ENCODE measurements at places on chromosomes 4 and X.

- DNase-seq, result no peak
Observed at GRCh38 chr4:138761638-138762220, 253.9 kb upstream of the NOCT start.

GRCh38 chr4:82745173-82745842 lies 53.3 kb downstream of the SCD5 start:
- DNase-seq, result no peak

- peak; percentile 42 for DNase-seq
Observed at GRCh38 chrX:136711147-136711546, 63.2 kb downstream of the CD40LG start.

DNA sequence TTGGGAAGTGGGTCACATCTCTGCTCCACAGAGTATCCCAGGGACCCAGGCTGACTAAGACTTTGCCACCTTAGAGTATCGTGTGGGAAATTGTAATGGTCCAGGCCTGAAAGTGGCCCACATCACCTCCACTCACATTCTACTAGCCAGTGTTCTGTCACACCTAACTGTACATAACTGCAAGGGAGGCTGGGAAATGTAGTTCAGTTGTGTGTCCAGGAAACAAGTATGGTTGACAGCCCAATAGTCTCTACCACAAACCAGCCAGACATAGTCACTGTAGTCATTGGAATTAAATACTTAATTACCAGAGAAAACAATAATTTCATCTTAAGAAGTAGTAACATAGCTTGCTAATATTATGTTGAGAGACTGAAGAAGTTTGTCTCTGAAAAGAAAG lies 233.4 kb upstream of the S100G start:
- no peak for DNase-seq

DNA sequence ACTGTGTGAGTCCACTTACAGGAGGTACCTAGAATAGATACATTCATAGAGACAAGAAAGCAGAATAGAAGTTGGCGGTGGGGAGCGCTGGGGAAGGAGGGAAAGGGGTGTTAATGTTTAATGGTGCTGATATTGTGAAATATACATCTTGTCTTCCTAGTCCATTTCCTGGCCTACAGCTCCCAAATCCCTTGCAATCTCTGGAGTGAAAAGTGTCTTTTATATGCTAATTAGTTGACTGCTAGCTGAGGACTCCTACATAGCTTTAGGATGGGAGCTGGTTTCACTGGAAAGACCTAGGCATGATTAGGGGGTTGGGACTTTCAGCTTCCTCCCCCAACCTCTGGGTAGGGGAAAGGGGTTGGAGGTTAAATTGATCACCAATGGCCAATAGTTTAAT lies 36.0 kb downstream of the FUNDC1 start:
- no peak for DNase-seq

DNA sequence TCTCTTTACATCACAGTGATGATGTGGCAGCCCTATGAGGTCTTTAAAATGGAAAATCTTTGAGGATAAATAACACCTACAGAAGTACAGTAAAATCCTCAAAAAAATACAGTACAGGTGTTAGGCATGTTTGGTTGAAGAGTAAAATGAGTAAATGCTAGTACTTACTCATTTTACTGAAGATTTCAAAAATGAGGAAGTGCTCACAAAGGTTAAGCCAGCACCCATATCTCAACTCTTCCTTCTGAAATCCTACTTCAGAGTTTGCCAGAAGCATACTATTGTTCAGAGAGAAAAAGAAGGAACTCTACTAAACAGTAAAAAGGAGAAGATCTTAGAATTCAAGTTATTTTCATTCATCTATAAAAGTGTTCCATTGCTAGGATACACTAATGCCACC lies 130.9 kb downstream of the CBR4 start:
- no peak for DNase-seq

- no peak for DNase-seq
Observed at GRCh38 chrX:150370589-150371312, 7.6 kb downstream of the MAMLD1 start.

GRCh38 chr4:87745064-87745807 lies 54.1 kb upstream of the IBSP start:
- DNase-seq, result no peak

DNA sequence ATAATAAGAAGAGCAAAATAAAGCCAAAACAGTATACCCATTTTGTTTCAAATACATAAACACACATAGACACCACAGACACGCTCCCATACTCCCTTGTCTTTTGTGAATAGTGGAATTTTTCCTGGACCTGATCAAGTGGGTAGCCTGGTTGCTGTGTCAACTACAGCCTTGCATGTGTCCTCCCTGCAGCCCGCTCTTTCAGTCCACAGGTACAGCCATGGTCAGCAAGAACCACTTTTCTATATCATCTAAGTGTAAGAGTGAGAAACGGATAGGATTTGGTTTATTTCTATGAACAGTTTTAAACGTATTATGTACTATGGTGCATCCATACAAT lies 9.8 kb downstream of the PWWP3B start:
- no peak for DNase-seq

DNA sequence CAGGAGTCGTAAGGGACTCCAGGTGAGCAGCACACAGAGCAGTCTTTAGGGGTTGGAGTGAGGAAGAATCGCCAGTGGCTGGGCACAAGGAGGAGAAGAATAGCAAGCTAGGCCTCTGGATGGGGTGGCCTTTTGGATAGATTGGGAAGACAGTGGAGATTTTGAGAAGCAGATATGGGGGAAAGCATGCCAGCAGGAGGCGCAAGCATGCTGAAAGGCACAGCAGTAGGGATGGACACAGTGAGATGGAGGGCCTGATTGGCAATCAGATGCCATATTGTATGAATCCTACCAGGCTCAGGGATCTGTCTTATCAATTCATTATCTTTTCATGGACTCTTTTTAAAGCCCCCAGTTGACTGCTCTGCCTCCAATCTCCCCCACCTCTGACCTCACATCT lies 60.4 kb upstream of the MAGEA4 start:
- no peak for DNase-seq

- peak; percentile 37 for DNase-seq
Observed at GRCh38 chrX:44873415-44874276, 658 bp downstream of the KDM6A start.

- no peak for DNase-seq
Observed at GRCh38 chr4:174284487-174284886, 776 bp downstream of the CEP44 start.

DNA sequence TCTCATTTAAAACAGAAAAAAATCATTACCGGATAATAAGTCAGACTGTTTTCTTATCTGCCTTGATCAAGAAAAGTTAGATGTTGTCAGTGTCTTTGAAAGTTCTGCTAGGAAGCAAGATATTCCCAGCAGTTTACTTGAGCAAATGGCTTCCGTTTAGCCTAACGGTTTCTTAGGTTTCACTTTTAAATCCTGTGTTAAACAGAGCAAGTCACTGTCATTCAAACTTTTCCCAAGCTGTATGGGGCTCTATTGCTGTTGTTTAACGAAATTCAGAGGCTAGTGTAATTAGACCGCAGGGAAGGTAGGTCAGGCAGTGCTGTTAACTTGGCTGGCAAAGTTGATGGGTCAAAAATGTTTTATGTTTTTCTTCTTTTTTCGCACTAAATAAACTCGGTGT lies 80.3 kb upstream of the NEIL3 start:
- DNase-seq, result peak; percentile 13

GRCh38 chr4:173498023-173498422 lies 32.0 kb downstream of the HAND2 start:
- DNase-seq, result no peak

DNA sequence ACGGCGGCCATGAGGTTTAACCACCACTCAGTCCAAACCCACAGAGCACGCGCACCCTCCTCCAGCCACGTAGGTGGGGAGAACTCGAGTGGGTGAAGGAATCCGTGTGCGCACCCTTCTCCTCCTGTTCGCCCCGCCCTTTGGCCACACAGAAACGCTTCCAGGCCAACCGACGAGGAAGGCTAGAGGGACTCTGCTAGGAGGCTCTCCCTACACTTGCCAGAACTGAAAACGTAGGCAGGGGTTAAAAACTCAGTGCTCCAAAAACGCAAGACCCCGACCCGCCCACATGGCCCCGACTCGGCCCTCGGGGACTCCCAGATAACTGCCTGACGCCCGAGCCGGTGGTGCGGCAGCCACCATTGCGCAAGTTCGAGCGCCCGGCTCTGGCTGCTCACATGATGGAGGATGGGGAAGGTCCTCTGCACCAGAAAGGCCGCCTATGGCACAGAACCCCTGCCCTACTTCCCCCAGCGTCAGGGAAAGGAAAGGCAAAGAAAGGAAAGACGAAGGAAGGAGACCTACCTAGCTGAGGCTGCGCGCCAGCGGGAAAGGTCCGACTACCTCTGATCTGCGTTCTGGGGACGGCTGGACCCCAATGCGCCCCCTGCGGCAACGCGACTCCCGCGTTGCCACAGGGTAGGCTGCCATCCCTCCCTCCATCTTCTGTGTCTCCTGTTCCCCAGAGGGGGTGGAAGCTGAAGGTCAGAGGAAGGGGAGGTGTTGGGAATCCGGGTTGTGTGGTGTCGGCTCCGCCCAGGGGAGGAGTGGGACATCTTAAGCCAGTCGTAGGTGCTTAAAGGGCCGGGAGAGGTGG lies 201.9 kb upstream of the AGTR2 start:
- peak; percentile 45 for DNase-seq

DNA sequence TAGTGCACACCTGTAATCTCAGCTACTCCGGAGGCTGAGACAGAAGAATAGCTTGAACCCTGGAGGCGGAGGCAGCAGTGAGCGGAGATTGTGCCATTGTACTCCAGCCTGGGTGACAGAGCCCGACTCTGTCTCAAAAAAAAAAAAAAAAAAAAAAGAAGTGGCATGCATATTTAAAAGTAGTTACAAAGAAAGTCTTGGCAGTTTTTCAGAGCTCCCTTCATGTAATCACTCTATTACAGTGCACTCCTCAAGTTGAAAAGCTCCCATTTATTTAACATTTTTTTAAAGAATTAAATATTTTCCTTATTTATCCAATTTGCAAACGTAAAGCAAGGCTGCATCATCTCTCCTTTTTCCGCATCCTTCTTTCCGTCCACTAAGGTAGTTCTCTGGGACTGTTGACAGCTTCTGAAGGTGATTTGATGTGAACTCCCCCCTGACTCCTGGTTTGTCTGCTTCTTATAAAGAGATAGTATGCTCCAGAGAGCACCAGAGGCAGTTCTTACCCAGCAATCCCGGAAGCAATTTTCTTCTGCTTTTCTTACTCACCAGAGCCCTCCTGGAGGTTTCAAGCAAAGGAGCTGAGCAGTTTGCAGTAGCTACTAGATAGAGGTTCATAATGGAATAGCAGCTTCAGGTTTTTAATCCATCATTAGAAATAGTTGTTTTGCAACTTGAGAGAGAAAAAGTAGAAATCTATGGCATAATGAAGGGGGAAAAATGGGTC lies 151.0 kb downstream of the PALLD start:
- DNase-seq, result no peak

DNA sequence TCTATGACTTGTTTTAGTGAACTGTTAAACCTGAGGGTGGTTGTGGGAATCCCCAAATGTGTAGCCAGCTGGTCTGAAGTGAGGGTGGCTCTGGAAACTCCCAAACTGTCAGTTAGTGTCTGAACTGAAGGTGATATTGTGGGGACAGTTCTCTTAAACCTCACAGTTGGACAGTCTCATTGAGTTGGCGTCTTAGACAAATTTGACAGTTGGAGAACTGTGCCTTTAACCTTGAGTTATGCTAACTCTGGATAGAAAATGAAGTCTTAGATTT lies 20.7 kb upstream of the CTSO start:
- DNase-seq, result no peak

GRCh38 chr4:156521631-156522030 lies 450.0 kb downstream of the PDGFC start:
- DNase-seq, result no peak

DNA sequence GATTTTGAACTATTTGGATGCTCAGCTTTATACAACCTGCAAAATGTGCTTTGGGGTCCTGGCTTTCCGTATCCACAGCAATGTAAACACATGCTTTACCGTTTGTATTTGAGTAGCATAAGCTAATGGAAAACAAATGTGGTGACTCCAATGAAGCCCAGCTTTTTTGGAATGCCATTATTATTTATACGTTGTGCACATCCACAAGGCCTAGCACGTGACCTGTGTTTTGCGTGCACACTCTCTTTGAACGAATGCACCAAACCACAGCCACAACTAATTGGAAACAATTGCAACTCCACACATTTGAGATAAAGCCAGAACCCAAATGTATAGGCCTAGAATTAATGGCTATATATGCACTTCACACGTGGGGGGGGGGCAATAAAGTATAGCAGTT lies 189.5 kb upstream of the GPC4 start:
- DNase-seq, result no peak

- DNase-seq, result no peak
Observed at GRCh38 chrX:69072486-69073006, 92.7 kb downstream of the PJA1 start.

- no peak for DNase-seq
Observed at GRCh38 chrX:152913346-152913745, 15.5 kb downstream of the ZNF185 start.
